A172 (cell line): ENCODE measurements at places on chromosomes 7 and 10. TPM values are rescaled to one million over a fixed set of nuclear protein-coding genes. Genes with fewer than 3 reads are reported as not detected.
A peak's percentile ranks its signal among the peaks of the same experiment; 100 is the strongest.

SLC18A2 gene
- not detected in 2 replicates for total RNA-seq

HOXA6 gene
- total RNA-seq, result 0.48 TPM in 1 of 2 replicates, not detected in the other

- no peak for DNase-seq
Observed at GRCh38 chr10:423178-423577, 266.3 kb downstream of the DIP2C start.

DNA sequence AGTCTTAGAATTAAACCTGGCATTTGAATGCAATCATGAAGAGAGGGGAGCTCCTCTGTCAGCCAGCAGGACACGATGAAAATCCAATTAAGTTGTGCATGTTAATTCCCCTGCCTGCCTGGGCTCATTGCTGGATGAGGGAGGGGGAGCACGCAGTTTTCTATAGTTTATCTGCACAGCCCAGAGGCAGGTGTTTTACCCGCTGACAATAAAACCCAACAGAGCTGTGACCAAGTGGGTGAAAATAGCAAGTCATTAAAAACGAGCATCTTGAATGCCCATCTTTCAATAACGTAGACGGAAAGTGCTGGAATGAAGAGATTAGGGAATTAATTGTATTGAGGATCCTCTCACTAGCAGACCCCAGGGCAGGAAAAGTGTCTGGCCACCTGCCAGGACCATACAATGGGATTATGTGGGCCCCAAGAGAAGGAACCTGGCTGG, 100.1 kb upstream of the FAM20C start:
- DNase-seq, result no peak

DNA sequence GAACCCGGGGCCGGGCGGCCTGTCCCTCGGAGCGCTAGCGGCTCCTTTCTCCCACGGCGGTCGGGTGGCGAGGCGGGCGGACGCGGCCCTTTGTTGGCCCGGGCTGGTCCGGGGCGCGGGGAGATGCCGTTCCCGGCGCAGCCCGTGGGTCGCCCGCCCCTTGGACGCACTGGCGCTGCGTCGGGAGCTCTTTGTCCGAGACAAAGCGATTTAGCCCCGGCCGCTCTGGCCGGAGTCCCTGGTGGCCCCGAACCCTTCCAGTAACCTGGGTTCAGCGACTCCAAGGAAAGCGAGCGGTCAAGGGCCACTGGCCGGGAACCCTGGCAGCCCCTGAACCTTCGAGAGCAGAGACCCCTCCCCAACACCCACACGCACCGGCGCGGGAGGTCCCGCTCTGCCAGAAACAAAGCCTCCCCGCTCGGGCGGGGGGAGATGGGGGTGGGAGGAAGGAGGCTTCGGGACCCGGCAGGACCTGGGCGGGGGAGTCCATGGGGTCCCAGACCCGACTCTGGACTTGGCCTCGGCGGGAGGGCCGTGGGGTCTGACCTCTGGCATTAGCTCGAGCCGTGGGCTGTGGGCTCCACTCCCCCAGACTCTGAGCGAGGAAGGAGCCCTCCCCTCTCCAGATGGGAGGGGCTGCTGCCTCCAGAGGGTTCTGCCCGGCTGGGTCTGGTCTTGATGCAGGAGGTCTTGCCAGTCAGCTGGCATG, 836 bp downstream of the DPYSL4 start:
- no peak for DNase-seq

DNA sequence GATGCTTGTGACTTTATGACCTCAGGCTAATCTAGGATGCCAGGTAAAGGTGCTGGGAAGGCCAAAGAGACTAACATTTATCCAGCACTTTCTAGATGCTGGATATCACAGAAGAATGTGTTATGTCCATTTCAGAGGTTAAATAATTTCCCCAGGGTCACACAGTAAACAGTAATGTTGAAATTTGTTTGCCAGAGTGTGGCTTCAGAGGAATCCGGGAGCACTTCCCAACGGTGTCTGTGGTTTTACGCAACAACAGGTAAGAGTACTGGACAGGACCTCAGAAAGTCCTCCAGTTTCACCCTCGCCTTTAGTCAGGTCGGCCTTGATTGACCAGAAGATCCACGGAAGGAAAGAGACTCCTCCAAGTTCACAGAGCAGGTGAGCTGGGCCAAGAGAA, 1.7 kb downstream of the SHTN1 start:
- no peak for DNase-seq

DNA sequence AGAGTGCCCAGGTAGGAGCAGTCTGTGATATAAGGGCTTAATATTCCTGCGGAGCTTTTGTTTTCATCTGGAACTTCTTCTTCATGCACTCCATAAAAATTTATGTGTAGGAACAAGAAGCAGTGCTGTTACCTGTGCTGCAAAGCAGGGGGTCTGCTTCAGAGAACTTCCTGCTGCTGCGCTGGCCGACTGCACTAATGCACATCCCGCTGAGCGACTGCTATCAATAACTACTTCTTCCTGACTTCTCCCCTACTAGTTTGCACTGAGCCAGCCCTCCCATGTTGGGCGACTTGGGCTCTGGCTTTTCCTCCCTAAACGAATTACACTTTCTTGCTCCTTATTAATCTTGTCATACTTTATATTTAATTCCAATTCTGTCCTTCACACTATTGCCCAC, 150.3 kb downstream of the NEBL start:
- no peak for DNase-seq

DNA sequence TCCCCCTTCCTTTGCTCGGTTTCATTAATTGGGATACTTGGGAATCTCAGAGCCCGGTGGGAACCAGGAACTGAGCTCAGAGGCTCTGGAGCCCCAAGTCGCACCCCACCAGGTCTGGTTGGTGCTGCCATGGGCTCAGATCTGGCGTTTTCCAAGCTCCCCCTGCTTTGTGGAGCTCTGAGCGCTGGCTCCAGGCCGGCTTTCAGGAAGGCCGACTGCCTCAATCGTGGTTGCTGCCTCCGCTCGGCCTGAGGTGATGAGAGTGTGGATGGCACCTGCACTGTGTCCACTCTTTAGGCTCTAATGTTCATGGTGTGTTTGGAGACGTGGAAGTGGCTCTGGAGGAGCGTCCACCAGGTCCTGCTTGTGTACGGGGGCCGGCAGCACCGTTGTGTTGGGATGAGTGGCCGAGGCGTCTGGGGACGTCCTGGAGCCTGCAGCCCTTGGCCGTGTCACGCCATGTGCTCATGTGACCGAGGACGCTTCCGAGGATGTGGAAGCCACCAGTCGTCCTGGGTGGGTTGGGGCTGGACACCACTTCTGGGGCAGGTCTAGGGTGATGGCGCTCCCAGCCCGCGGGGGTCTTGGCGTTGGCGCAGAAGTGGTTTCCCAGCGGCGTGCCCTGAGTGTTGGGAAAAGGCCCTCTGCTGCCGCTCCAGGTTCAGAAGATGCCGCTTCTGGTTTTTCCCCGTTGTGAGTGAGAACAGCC, 8.2 kb downstream of the INPP5A start:
- DNase-seq, result no peak

- DNase-seq, result peak; percentile 89
Observed at GRCh38 chr10:62583876-62584615, 209.9 kb downstream of the ZNF365 start.

- DNase-seq, result no peak
Observed at GRCh38 chr10:3578159-3578558, 206.8 kb downstream of the KLF6 start.

- no peak for DNase-seq
Observed at GRCh38 chr10:97003804-97004201, 171.7 kb downstream of the LCOR start.

DNA sequence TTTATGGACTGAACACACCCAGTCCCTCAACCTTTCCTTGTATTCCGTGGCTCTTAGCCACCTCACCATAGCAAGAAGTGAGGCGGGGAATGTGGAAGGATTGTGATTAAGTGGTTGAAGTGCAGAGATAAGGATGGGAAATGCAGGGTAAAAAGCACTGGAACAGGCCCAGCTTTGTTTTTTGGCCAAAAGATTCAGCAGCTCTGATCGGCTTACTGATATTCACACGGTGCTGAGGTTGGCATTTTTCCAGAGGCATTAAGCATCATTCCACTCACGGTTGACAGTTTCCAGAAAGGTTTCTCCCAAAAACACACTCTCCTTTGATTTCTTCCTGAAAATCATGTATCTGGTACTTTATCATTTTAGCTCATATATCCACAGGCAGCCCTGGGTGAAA, 544.2 kb downstream of the CNTNAP2 start:
- no peak for DNase-seq

DNA sequence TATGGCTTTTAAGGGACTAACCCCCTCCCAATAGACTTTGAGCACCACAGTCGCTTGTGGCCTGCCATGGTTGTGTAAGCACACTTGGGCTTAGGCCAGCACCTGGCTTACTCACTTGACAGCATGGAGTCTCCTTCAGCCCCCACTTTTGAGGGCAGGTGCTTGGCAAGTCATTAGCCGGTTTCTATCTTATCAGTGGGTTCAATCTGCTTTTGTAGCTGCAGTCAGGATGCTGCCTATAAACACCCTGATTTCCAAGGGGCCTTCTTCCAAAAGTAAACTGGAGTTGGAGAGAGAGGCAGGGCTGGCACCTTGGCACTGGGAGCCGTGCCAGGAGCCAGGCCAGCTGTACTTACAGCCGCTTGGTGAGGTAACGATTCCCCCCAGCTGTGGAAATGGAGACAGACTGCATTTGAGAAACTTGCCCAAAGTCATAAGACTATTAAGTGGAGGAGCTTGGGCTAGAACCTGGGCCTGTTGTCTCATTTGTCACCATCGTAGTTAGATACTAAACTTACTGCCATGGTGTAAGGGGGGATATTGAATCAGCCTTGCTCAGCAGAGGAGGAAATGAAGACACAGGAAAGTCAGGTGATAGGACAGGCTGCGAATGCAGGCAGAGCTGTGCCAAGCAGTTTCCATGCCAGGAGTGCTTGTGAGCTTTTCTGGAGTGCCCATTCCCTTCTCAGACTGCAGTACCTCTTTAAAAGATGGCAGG, 92.2 kb upstream of the EFCAB10 start:
- peak; percentile 42 for DNase-seq
